NCI-H510A treated with DMSO at 0.1 percent for 48 hours (cell line): ENCODE measurements at places on chromosomes 7 and 10.

- DNase-seq = no peak
These were observed 2.1 kb upstream of the SSC4D start for GRCh38 chr7:76411626-76412025.

- no peak for DNase-seq
These were observed 77.8 kb downstream of the TCF7L2 start for GRCh38 chr10:113027574-113028455.

DNA sequence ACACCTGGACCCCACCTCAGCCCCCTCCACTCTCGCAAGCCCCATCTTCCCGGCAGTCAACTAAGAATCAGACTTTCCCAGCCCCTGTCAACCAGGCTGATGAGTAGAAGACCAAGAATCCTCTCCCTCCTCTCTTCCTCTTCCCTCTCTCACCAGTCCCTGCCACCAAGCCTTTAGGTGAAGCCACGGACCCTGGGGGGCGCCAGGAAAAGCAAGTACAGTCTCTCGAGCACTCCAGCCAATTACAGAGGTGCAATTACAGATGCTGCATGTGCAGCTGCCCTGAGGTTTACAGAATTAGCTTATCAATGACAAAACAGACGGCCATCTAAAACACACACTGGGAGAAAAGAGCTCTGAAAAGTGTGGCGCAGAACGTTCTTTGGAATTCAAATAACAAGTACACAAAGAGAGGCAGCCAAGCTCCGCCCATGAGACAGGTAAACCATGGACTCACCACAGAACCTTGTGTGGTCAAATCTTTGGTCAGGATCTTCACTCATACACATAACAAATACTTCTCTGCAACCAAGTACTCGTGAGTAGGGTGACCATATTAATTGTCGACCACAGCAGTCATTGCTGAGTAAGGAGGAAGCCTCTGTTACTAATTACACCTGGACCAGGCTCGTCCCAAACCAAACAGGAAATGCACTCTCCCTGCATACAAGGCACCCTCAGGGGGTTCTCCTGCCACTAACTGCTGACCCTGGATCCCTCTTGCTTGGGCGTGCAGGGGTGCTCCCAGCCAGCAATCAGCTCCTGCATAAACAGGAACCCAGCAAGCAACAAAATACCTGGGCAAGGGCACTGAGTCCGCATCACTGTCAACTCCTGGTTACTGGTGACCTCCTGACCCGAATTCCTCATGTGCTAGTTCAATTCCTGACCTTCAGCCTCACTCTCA is 189.2 kb downstream of the FAM107B start:
- no peak for DNase-seq

DNA sequence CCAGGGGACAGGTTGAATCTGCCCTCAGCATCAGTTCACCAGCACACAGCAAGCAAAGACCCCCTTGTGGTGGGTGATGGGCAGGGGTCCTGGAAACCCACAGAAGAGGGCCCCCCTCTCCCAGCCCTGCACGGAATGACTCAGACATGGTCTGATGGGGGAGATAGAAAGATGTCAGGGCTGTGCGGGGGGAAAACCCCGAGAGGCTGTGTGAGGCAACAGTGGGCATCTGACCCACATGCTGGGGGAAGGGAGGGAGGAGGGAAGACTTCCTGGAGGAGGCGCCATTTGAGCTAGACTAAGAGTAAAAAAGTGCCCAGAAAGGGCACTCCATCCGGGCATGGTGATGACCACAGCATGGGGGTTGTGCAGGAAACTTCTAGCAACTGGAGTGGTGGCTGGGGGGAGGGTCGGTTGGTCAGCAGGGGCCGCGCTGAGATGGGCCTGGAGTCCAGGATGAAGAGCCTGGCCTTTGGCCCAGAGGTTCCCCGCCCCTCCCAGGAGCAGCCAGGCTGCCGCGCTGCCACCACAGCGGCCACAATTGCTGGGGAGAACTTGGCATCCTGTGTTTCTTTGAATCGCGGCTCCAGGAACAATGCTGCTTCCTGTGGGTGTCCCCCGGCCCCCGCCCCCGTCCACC is 2.5 kb downstream of the LFNG start:
- peak; percentile 72 for DNase-seq

DNA sequence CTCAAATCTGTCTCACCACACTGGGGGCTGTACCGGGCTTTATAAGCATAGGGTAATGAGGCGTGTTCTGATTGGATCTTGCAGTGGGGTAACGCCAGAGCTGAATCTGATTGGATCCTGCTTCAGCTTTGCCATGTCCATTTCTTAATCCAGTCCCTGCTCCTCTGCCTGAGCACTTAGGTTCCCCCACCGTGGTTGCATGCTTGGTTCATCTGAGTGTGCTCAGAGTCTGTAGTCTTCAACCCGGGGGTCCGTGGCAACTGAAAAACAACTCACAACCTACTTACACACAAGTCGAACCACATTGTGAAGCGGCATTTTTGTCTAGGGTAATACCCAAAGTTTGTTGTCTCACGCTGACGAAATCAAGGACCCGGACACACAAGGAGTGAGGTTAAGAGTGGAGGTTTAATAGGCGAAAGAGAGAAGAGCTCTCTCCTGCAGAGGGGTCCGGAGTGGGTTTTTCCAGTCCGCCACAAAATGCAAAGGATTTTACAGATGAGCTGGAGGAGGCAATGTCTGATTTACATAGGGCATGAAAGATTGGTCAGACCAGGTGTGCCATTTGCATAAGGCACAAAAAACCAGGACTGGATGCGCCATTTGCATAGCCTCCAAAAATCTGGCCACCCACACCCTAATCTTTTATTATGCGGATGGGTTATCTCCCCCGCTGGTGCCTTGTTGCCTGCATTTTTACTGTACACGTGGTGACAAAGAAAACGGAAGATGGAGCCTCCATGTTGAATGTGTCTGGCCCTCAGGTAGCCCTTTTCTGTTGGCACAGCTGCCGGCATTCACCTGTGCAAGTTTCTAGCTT is 641.8 kb upstream of the FOXK1 start:
- no peak for DNase-seq

GRCh38 chr7:91940171-91940570 is 491 bp upstream of the AKAP9 start:
- DNase-seq = peak; percentile 19

GRCh38 chr10:124699471-124700292 is 44.5 kb downstream of the FAM53B start:
- no peak for DNase-seq

DNA sequence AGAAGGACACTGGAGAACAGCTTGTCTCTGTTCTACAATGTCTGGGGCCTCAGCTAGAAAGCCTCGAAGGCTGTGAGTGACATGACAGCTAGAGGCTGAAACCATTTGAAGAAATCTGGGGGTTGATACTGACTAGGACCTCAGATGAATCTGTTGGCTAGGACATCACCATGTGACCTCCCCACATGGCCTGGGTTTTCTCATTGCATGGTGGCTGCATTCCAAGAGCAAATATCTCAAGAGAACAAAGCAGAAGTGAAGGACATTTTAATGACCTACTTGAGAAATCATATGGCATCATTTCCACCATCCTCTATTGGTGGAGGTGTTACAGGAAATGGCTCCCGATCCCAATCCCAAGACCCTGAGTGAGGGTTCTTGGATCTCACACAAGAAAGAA is 450.6 kb upstream of the AUTS2 start:
- no peak for DNase-seq

GRCh38 chr7:38630720-38631673 is at the start of gene AMPH:
TSS of gene AMPH (minus strand) at chr7:38631373. CDS start at chr7:38631351, 22 bp downstream.
- DNase-seq = peak; percentile 73

DNA sequence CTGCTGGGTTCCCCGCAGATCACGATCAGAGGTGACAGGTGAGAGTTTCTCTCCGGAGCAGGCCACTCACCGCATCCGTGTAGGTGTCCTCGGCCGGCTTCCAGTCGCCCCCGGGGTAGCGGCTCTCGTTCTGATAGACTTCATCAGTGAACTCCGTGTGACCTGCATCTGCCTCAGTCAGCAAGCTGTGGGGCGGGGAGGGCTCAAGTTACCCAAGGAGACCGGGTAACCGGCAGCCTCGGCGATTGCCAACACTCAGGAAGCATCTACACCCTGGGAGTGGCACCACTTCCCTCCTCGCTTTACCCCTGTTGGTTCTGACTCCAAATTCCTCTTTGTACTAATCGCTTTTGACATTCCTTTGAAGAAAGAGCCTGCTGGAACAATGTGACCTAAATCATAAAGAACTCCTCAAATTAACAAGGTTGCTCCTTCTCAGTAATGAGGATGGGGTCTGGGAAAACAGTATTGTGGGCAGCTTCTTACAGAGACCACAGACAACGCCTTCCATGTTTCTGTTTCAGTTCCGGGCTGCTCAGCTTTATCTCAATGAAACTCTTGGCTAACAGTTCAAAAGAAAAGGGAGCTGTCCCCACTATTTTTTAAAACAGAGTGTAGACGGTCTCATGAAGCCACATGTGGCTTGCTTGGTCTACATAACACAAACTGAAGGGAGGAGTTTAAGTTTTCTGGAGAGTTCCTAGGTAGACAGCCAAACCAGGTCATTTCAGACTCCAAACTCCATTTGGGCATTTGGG is 118.1 kb downstream of the MYOF start:
- peak; percentile 14 for DNase-seq

DNA sequence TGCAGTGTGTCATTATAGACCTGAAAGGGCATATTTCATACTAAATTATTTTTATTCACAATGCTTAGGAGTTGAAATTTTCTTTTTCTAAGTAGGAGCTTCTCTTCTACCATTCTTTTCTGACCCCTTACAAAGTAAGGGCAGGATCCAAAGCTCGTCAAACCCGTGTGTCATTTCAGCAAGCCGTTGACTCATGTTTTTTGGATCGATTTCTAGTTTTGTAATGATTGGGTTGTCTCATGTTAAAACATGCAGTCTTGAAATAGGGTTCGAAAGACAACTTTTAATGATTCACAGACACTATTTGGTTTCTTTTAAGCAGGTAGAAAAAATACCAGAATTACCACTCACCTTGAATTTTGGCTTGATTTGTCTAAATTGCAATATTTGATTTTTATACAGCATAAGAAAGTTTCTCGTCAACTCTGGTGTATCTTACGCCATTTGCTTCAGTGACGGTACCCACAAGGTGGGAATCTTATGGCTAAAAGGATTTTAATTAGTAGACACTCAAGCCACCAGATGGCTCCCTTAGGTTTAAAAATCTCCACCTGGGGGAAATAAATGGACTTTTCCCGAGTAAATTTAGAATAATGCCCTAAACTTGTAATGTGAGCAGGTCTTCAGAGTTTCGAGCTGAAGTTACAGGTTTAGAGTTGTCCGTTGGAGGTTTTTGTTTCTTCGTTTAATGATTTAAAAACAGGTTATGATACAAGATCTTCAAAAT is 283.4 kb downstream of the CCDC3 start:
- DNase-seq = no peak

DNA sequence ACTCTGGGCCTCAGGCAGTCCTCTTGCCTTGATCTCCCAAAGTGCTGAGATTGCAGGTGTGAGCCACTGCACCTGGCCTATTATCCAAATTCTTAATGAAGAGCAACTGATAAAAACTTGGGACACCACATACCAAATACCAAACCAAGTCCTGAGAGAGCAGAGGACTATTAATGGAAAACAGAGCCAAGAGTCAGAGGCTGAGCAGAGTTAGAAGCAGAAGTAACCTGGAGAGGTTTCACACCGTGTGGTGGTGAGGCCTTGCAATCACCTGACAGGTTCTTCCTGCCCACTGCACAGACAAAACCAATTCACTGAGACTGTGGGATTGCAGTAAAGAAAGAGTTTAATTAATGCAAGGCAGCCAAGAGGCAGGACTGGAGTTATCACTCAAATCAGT is 16.0 kb downstream of the SSMEM1 start:
- DNase-seq = no peak

DNA sequence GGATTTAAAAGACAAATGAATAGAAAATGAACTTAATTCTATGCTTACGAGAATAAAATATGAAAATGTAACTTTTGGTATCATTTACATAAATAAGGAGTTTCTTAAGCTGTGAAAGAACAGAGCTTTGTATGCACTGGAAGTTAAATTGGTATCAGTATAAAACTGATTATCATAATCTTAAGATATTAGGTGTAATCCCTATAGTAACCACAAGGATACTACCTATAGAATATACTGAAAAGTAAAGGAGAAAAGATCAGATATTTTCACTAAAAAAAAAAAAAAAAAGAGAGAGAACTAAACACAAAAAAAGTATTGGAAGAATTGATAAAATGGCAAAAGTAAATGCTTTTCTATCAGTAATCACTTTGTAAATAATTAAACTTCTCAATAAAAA is 100.1 kb downstream of the TWIST1 start:
- DNase-seq = no peak

GRCh38 chr10:119526621-119527592 is 15.6 kb downstream of the RGS10 start:
- DNase-seq = no peak
